ENCODE measurements at places on chromosomes 3 and 15.

GRCh38 chr3:29773481-29773880, 492.6 kb downstream of the RBMS3 start:
- DNase-seq = no peak

DNA sequence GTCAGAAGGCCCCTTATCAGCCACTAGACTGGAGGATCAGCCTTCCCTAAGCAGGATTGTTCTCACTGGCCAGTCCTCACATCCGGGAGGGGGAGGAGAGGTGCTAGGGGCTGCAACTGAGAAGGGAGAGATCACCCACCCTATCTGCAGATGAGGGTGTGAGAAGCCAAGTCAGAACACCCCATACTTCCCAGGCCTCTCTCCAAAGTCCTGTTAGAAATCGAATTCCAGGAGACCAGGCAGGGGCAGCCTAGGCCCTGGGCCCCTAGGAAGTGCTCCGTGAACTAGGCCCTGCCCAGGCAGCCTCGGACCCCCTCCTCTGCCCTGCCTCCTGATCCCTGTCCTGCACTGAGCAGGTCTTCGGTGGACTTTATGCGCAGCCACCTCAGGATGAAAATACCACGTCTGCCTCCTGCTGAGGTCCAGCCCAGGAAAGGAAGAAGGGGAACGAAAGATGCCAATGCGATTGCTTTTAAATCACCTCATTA, 933 bp downstream of the DZIP1L start:
- DNase-seq = peak; percentile 43

DNA sequence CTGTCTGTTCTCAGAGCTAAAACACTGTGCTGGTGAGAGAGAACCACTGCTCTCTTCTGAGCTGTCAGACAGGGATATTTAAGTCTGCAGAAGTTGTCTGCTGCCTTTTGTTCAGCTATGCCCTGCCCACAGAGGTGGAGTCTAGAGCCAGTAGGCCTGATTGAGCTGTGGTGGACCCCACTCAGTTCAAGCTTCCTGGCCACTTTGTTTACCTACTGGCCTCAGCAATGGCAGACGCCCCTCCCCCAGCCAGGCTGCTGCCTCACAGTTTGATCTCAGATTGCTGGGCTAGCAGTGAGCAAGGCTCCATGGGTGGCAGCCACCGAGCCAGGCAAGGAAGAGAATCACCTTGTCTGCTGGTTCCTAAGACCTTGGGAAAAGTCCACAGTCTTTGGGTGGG, 21.0 kb upstream of the CACNA1D start:
- DNase-seq = no peak

GRCh38 chr3:178823591-178824246, 247.9 kb downstream of the ZMAT3 start:
- DNase-seq = no peak

DNA sequence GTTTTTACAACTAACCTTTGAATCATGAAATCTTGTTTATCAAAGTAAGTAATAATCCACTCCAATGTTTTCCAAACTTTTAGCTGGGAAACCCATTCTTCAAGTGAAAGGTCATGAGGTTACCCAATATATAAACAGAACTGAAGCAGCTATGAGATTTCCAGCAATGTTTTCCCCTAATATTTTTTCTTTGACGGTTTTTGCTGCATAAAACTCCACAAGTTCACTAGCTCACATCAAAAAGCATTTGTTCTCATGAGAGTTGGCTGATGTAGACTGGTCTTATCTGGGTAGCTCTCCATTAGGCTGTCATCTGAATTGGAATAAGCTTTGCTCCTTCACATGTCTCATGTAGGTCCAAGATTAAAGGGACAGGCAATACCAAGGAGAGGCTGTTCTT, 241.2 kb upstream of the LRRC3B start:
- DNase-seq = no peak

- DNase-seq = no peak
Observed at GRCh38 chr15:36791844-36792571, 212.6 kb downstream of the CDIN1 start.

GRCh38 chr15:25568751-25569150, 129.9 kb upstream of the UBE3A start:
- DNase-seq = no peak

GRCh38 chr15:99104788-99105513, at the start of gene SYNM:
SYNM (plus strand) TSS chr15:99105080; CDS start chr15:99105200, 120 bp downstream.
- peak; percentile 90 for DNase-seq

DNA sequence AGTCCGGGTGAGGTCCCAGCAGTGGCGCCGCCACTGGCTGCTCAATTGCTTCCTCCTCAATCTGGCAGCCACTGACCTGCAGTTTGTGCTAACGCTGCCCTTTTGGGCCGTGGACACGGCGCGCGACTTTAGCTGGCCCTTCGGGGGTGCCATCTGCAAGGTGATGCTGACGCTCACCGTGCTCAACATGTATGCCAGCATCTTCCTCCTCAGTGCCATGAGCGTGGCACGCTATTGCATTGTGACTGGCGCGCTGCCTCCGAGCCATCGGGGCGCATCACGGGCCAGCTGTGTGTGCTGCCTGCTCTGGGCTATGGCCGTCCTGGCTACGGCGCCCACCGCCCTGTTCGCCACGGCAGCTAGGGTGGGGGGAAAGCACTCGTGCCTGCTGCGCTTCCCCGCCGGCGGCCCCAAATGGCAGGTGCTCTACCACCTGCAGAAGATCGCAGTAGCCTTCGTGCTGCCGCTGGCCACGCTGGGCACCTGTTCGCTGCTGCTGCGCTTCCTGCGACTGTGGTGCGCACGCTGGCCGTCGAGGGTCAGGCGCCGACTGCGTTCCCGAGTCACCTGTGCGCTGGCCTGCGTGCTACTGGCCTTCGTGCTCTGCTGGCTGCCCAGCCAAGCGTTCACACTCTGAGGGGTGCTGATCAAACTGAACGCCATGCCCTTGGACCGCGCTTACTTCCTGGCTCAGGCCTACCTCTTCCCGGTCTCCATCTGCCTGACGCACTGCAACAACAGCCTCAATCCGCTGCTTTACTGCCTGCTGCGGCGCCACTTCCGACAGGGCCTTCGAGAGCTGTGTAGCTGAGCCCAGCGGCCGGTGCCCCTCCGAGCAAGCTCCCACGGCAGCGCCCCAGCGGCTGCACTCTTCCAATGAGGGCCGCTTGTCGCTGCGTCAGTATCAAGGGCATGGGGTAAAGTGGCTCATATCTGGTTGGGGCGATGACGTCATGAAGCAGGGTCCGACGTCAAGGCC, 20.3 kb upstream of the ADAMTS7 start:
- DNase-seq = no peak

Data from foreskin fibroblast (primary cell).